ENCODE measurements at places on chromosomes 1 and 21.

- no peak for DNase-seq
These were observed 5.1 kb upstream of the FOXJ3 start for GRCh38 chr1:42340093-42340492.

- DNase-seq, result no peak
These were observed 28.0 kb upstream of the XPR1 start for GRCh38 chr1:180603850-180604226.

GRCh38 chr1:66284746-66285145 is 249.2 kb upstream of the SGIP1 start:
- no peak for DNase-seq

DNA sequence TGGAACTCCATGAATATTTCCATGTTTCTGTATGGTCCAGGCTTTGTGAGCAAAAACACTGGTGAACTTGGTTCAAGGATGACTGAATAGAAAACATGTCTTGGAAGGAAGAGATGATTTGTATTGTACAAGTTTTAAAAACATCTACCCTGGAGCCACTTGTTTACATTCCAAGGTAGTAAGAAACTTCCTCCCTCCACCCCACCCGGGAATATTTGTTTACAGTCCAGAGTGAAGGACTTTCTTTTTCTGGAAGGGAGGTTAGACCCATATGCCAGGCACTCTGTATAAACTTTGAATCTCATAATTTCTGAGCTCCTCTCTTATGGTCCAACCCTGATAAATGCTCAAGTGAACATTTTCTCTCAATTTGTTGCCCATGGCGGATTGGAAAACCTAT is 323.3 kb upstream of the LYPLAL1 start:
- no peak for DNase-seq

GRCh38 chr1:93839307-93839706 is 39.7 kb downstream of the DNTTIP2 start:
- DNase-seq, result no peak

GRCh38 chr1:16374266-16374665 is 7.2 kb downstream of the SZRD1 start:
- no peak for DNase-seq

- no peak for DNase-seq
These were observed 108.1 kb upstream of the EDN2 start for GRCh38 chr1:41592451-41593125.

GRCh38 chr1:212161231-212161781 is 123.9 kb upstream of the PPP2R5A start:
- DNase-seq, result no peak

DNA sequence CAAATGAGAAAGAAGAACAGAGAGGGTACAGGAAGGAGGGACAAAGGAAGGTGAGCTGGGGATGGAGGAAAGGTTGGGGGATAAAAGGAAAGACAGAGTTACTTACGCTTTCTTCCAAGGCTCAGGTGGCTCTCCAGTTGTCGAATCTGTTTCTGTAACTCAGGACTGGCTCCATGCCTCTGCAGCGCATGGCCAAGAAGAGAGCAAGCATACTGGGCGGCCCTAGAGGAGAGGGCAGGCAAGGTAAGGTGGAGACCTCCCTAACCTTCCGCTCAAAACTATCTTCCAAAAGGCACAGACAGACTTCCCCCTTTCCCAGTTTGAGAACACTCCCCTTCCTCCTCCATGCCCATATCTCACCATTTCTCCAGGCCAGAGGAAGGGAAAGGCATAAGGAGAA is 922 bp downstream of the PEX11B start:
- no peak for DNase-seq
